ENCODE measurements at places on chromosomes 7 and 10.

GRCh38 chr7:39540320-39540719 lies 25.9 kb upstream of the YAE1 start:
- no peak for DNase-seq

GRCh38 chr7:74000489-74001149 lies 27.4 kb upstream of the ELN start:
- no peak for DNase-seq

DNA sequence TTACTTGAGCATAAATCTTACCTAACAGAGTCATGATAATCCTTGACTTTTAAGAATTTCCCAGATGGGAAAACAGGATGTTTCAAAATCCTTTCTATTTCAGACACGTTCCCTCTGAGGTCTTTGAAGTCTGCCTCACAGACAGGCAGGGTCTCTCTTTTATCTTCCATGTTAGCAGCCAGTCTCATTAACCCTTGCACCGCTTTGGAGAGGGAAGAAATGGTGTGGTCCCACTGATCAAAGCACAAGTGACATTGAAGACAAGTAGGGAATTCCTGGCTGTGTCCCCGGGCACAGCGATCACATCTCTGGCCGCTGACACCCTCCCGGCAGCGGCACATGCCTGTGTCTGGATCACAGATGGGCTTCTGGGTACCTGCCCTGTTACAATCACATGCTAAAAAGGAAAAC lies 52.7 kb upstream of the LAMB1 start:
- no peak for DNase-seq

DNA sequence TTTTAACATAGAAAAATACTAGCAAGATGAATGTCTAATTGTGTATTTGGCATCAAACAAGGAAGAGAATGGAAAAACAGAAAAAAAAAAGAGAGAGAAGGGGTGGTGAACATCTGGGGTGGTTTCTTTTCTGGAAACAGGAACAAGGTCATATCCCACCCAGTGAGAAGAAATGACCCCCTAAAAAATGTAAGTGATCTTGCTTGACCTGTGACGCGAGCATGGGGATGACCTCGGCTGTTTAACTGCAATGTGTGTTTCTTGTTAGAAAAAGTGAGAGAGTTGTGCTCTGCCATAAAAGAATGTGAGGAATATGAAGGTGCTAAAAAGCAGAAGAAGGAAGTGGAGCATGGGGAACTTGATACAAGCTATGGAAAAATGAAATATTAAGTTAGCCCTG lies 258.5 kb downstream of the AGMO start:
- no peak for DNase-seq

- no peak for DNase-seq
Observed at GRCh38 chr7:39313376-39313775, 252.8 kb upstream of the YAE1 start.

DNA sequence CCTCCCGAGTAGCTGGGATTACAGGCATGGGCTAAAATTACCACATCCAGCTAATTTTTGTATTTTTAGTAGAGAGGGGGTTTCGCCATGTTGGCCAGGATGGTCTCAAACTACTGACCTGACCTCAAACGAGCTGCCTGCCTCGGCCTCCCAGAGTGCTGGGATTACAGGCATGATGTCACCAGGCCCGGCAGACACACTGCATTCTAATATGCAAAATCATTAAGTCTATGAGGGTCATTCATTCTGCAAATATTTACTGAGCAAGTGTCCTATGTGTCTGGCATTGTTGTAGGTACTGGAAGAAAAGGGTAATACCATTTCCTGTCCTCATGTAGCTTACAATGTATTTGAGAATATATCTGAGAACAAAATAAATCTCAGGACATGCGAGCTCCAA lies 2.7 kb downstream of the PUS7 start:
- DNase-seq = no peak

- DNase-seq = no peak
Observed at GRCh38 chr7:157096286-157097055, 42.3 kb upstream of the UBE3C start.

- DNase-seq = no peak
Observed at GRCh38 chr10:17465328-17466125, 11.1 kb upstream of the ST8SIA6 start.

GRCh38 chr7:37491919-37492694 lies 43.4 kb upstream of the ELMO1 start:
- DNase-seq = no peak

DNA sequence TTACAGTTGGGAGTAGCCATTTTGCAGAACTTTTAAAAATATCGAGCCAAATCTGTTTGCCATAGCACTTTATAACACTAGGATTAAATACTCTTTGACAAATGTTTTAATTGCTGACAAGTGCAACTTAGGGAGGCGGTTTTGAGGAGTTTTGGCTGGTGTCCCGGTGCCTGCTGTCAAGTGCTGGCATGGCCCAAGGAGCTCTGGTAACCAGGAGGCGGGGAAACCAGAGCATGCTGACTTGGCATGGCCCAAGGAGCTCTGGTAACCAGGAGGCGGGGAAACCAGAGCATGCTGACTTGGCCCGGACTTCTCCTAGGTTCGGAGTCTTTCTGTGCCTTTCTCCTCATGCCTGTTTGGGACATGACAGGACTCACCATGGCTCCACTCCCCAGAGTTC lies 30.8 kb upstream of the ZNF32 start:
- DNase-seq = peak; percentile 76

GRCh38 chr10:15491856-15492642 lies 121.0 kb upstream of the FAM171A1 start:
- no peak for DNase-seq

GRCh38 chr10:108877095-108877561 lies 1046.2 kb downstream of the XPNPEP1 start:
- no peak for DNase-seq

DNA sequence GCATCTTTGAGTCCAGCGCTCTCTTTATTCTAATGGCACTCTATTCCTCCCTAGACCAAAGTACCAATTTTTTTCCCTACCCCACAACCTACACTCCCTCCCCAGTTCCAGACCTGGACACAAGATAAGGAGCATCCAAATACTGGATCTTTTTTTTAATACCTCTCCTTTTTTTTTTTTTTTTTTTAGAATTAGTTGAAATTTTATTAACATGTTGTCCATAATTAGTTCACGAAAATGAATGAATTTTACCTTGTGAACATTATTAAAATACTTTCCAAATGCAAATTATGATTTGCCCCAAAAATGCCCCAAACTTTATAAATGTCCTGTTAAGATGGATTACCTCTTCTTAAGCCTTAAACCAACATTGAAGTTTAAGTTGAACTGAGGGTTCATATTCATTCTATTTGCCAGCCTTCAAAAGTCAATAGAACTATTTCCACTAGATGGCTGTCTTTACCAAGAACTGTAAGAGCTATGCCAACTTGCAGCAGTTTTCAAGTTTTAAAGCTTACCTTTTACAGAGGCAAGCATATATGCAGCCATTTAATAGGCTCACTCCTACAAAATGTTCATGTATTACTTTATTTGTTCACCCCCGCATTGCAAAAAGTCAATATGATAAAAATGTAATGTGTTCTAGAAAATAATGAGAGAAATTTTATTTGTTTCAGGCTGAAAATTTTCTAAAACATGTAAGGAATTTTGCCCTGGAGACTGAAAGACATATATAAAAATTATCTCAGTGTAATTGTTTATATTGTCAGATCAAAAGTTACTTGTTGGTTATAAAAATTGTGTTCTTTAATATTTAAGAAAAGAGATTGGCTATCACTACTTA lies 39.7 kb upstream of the TNKS2 start:
- peak; percentile 4 for DNase-seq

DNA sequence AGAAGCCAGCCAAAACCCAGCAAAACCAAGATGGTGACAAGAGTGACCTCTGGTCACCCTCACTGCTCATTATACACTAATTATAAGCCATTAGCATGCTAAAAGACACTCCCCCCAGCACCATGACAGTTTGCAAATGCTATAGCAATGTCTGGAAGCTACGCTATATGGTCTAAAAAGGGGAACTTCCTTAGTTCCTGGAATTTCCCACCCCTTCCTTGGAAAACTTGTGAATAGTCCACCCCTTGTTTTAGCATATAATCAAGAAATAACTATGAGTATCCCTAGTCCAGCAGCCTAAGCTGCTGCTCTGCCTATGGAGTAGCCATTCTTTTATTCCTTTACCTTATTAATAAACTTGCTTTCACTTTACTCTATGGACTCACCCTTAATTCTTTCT lies 16.0 kb downstream of the CASP7 start:
- no peak for DNase-seq

- no peak for DNase-seq
Observed at GRCh38 chr10:109919220-109919619, 4.1 kb downstream of the XPNPEP1 start.

DNA sequence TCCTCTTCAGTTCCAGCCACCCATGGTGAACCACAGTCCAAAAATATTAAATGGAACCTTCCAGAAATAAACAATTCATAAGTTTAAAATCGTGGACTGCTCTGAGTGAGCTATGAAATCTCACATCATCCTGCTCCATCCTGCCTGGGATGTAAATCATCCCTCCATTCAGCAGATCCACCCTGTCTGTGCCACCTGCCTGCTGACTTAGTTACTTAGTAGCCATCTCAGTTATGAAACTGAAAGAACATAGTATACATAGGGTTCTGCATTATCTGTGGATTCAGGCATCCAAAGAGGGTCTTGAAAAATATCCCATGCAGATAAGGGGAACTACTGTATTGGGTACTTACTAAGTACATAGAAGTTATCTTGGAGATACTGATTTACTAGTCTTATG lies 89.0 kb downstream of the ST8SIA6 start:
- DNase-seq = no peak

DNA sequence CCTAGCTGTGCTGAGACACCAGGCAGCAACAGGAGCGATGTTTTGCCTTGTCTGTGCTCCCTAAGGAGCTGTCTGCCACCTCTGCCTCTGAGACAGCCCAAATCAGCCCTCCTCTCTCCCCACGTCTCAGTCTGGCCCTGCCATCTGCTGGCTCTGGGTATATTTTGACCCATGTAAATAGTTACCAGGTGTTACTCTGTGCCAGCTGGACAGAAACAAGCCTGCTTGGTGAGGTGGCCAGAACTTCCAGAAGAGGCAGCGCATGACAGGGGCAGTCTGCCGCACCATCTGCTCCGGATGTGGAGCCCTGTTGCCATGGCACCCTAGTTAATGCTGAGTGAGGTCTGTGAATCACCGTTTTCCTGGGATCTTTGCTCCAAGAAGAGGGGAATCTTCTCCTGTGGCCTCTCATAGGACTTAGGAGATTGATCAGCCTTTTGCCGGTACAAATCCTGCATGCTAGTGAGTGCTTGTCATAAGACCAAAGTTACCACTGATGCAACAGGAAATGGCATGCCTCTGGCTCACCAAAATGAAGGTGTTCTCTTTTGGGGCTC lies 31.8 kb downstream of the GSTO2 start:
- peak; percentile 94 for DNase-seq

DNA sequence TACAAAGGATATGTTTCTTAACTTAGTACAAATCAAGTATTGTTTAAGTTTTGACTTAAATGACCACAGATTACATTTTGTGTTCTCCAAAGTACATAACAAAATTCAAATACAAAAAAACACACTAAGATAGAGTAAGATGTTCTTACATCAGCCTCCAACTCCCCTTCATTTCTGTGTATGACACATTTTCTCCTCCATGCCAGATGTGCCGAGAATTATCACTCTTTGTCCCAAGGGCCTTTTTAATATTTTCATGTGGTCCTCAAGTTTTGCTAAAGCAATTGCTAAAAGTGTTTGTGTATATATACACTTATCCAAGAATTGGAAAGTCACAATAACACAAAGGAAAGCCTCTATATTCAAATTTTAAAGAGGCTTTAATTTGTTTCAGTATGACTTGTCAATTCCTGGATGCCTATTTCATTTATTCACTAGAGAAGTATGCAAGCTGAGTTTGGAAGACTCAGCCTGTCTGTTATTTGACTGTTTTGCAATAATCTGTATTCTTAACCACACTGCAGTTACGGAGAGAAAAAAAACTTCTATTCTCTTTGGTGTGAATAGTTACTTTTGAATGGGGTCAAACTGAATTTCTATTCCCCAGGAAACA lies 586.4 kb upstream of the SEMA3D start:
- DNase-seq = no peak

DNA sequence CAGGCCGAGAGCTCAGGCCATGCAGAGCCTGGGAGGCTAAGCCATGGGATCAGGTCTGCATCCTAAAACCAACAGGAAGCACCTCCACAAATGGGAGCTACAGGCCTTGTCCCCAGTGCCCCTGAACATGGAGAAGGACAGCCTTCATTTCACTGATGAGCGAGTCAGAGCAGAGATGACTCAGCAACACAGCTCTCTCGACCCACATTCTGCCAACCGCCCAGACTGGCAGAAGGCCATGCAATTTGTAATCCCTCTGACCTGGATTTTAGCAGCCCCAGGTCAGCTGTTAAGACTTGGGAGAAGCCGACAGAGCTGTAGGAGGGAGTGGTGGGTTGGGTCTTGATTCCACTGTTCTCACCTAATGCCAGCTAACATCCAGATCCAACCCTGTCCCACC lies 25.5 kb downstream of the VOPP1 start:
- peak; percentile 68 for DNase-seq

- peak; percentile 8 for DNase-seq
Observed at GRCh38 chr7:74355091-74355490, 65.9 kb downstream of the CLIP2 start.

DNA sequence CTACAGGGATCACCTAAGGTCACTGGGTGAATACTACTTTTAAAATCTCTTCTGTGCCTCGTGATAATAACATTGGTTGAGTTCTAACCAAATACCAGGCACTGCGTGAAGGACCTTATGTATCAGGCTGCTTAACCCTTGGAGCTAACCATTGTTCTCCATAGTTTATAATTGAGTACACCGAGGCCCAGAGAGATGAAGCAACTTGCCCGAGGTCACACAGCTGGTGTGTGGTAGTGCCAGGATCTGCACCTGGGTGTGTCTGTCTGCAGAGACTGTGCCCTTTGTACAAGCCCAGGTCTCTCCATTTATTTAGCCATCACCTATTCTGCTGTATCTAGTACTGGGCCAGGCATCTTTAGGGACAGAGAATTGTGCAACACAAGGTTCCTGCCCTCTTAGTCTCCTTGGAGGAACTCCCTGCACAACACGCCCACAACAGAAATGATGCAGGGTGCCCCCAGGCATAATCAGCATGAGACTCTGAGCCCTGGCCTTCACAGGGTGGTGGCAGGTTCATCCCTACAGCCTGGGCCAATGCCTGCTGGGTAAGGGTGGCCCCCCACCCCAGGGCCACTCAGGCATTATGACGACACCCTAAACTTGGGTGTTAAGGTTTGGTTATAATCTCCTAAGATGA lies 31.5 kb downstream of the UNC5B start:
- DNase-seq = no peak

- peak; percentile 32 for DNase-seq
Observed at GRCh38 chr7:69577221-69577620, 21.1 kb upstream of the AUTS2 start.

GRCh38 chr10:73493781-73494180 lies 2.0 kb downstream of the PPP3CB start:
- DNase-seq = no peak

- no peak for DNase-seq
Observed at GRCh38 chr7:36629351-36629750, 94.9 kb downstream of the AOAH start.

GRCh38 chr7:118826246-118826645 lies 601.7 kb downstream of the ANKRD7 start:
- DNase-seq = no peak

- no peak for DNase-seq
Observed at GRCh38 chr10:81866753-81867152, 8.2 kb upstream of the NRG3 start.

- no peak for DNase-seq
Observed at GRCh38 chr7:142089035-142089434, 22.5 kb upstream of the MGAM2 start.

Data from NCI-H446 (cell line).